T-helper 2 cell (primary cell): ENCODE measurements at places on chromosomes 4 and X.

GRCh38 chrX:103343105-103343504, 13.1 kb downstream of the TCEAL7 start:
- DNase-seq, result peak; percentile 1

DNA sequence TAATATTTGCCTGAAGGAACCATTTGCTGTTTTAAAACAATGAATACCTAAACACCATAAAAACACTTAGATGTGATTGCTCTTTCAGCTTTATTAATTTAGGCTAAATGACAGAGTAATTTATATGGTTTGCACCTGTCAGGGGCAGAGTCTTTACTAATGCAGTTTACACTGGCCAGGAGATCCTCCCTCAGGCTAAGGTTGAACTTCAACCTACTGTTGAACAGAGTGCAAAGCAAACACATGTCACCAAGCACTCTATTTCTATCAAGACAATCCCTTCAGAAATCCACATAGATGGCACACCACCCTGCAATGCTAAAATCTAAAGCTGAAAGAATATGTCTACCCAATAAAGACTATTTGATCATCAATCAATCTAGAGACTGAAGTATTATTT, 147.3 kb downstream of the KLHL13 start:
- DNase-seq, result no peak

DNA sequence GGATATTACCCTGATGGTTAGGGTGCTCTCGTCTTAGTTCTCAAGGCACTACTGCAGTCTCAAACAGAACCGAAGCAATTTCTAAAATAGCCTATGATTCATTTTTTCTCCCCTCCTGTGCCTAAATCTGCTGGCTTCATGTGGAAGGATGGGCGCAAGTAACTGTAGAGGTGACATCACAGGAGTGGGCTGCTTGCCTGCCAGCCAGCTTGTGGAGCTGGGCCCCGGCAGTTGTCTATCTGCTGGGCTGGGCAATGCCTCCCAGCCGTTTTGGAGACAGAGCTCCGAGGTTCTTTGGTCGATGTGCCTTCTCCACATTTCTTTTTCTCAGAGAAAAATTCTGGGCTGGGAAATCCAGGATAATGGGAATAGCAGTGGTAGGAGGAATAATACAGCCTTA, 34.3 kb upstream of the CITED1 start:
- DNase-seq, result no peak

GRCh38 chrX:117522725-117523700, 593.6 kb downstream of the KLHL13 start:
- DNase-seq, result no peak

DNA sequence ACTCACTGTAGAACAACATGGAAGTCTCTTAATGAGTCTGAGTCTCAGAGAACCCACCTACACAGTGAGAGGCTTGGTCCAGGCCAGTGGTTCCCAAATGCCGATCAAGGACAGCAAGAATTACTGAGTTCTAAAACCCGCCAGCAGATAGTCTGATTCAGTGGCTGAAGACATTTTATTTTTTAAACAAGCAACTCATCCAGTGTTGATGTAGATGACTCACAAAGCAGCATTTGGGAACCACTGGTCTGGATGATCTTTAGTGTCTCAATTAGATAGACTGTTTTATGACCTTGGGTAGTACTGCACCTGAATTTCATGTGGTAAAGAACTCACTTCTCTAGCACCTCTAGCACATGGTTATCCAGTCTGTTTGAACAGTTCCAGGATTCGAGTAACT, 193.6 kb downstream of the FBXW7 start:
- no peak for DNase-seq

DNA sequence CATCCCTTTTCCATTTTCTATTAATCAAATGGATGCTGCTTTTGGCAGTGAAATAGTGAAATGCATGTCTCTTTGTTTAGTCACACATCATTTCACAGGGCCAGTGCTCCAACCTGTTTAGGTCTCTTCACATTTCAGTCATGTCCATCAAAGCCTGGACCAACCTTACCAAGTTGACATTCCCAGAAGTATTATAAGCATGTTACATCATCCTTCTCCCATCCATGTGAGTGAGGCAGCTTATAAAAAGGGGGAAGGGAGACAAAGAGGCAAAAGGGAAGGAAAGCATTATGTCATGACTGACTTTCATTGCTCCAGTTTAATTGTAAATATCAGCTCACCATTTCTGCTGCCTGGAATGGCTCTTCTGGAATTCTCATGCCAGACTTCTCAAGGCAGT, 94.4 kb downstream of the NWD2 start:
- DNase-seq, result no peak

DNA sequence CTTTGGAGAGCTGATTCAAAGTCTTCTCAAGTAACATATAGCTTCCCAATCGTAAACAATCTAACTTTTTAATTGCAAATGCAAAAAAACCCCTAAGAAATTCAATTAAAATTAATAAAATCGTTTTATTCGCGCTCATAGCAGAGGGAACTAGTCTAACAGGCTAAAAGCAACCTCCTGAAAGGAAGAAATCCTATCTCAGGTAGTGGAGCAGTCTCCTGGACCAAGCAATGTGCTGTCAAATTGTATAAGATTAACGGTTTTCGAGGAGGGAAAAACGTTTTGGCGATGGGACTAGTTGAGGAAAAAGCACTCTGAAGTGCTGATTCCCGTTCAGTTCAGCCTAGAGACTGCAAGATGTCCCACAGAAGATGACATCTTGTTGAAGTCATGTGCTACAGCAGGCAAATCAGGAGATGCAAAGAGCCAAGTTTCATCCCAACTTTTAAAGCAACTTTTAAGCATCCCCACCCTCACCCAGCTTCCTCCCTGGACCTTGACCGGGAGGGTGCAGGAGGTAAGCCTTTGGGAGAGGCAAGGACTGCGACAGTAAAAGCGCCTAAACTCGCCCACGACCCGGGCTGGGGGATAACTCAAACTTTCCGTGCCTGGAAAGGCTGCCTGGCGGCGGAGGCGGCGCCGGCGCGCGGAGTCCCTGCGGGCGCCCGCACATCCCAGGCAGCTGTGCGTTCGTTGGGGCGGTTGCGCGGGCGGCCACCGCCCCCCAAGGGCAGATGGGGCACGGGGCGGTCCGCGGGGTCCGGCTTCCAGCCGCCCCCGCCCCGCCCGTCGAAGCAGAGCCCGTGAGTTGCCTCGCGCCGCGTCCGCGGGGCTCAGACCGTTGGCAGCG, 784 bp downstream of the MAP7D3 start:
- DNase-seq, result no peak

DNA sequence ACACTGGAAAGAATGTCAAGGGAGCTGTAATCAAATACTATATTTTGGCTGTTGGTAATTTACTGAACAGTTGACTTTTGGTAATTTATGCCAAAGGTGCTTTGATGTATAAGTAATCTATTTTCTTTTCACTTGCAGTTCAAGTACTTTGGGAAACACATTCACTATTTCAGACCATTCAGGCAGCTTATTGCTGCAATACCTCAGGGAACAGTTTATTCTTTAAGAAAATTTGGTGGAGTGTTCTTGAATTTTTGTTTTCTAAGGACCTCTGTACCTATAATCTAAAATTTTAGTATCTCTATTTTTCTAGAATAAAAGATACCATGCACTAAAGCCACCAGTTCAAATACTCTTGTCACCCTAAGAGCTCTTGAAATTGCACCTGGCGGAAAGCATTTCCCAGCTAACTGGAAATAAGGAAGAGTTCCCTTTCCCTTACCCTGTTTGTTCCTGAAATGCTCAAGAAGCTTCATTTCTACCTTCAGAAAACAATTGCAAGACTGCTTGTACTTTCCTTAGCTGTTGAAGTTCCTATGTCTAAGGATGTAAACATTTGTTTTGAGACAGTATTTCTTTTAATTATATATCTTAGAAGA, 633.5 kb upstream of the FAT1 start:
- DNase-seq, result no peak

DNA sequence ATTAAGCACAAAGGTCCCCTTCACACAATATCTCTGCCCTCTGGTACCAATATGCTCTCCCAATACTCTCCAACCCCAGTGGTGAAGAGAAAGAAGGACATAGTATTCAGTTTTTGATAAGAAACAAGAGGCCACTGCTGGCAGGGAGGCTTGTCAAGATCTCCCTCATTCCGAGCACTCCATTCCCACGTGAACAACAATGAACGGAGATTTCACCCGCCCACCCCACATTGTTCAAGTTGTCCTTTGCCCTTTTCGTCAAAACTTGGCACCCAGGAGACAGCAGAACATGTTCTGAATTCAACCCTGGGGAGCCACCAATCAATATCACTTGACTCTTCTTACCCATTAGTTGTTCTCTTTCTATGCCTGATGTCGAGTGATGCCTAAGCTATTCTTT, 54.2 kb upstream of the SLC25A4 start:
- no peak for DNase-seq

DNA sequence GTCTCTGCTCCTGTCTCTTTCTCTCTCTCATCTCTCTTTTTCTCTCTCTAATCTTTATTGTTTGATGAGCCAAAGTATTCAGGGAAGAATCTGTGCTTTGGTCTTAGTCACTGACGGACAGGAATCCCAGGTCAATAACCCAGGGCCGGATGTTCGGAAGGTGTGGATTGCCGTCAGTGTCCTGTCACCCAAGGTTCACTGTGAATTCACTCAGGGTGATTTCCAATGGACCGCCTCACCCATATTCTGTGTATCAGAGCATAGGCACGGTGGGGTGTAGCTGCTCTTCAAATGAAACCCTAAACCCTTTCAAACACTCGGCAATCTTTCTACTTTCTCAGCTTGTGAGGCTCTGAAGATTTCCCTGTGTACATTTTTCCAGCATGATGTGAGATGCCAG, 144.6 kb upstream of the GPC4 start:
- no peak for DNase-seq

GRCh38 chr4:155548173-155548572, 118.5 kb upstream of the GUCY1A1 start:
- DNase-seq, result no peak

DNA sequence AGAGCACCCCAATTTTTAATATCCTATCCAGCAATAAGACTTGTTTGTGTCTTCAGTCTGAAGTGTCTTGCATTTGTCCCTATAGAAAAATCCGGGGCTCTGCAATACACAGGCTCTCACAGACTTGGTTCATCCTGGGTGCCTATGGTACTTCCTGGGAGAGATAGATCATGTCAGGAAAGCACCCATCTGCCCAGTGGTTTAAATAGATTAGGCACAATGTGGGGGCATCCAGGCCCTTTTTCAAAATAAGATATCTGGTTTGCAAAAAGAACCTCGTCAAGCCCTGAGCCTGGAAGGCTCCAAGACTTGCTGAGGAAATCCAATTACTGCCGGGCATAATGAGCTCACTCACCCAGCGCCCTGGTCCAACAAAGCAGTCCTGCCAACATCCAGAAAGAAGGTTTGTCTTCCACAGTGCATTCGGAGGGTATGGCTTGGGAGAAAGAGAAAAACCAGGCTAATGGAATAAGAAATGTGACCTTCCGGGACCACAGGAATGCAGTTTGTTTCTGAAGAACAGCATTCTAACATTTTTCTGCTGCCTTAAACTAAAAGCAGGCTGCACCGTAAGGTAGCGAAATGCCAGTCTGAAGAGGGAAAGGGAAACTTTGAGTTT, 11.6 kb downstream of the JAKMIP1 start:
- no peak for DNase-seq

GRCh38 chrX:150504397-150505182, 63.8 kb upstream of the MTM1 start:
- DNase-seq, result no peak

DNA sequence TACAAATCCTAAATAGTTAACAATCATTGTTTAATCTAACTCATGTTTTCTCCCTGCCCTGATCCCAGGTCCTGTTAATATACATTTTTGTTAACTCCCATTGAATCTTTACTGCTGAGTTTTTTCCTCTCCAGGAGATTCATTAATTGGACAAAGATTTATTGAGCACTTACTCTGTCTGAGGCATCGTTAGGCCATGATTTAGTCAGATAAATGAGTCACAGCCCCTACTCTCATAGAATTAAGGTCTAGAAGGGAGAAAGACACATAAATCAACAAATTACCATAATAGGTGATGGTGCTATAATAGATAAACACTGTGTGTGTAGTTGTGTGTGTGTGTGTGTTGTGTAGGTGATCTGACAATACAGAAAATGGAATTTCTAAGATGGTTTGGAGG, 112.5 kb downstream of the MAPK10 start:
- no peak for DNase-seq

DNA sequence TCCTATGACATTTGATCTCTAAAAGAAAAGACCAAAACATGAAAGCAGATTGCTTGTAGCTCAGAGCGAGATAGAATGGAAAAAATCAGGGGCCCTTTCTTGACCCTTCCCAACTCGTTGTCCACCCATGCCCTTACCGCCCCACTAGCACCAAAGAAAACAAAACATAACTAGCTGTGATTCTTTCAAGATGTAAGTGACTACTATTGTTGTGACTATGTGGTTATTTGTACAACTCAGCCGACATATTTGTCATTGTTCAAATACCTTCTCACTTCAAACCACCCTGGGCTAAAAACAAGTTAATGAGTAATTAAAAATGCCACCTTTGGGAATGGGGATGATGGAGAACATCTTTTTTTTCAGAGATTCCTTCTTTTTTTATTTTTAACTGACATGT, 171.2 kb upstream of the GPC4 start:
- DNase-seq, result no peak

DNA sequence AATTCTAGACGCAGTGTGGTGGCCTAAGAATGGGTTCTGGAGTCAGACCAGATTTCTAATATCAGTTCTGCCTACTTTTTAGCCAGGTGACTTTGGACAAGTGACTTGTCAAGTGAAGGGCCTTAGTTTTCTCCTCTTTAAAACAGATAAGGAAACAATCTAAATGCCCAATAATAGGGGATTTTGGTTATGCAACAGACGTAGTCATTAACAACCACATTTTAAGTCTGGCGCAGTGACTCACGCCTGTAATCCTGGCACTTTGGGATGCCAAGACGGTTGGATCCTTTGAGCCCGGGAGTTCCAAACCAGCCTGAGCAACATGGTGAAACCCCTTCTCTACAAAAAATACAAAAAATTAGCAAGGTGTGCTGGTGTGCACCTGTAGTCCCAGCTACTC, 2.1 kb upstream of the ZMYM3 start:
- no peak for DNase-seq

DNA sequence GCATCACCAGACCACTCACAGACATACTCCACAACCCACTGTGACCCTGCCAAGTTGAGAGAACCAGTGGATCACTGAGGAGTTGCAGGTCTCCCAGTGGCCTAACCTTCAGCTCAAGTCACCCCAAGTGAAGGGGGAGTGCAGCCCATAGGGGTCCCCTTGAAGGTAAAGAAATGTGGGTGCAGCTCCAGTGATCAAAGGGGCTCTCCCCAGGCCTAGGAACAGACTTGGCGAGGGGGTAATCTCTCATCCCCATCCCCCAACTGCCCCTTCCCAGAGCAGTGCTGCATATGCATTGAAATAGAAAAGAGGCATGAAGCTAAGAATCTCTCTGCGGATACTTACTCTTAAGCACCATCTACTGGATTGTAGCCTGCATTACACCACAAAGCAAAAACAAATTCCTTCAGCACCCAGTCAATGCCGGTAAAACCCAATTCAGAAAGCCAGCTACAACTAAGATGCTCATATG, 27.0 kb downstream of the MAGEE1 start:
- DNase-seq, result no peak

GRCh38 chrX:36908801-36909675, 99.1 kb upstream of the FAM47C start:
- no peak for DNase-seq

GRCh38 chrX:109886122-109886761, 116.7 kb upstream of the TMEM164 start:
- no peak for DNase-seq
